ENCODE measurements at places on chromosomes 4 and X. TPM values are rescaled to one million over a fixed set of nuclear protein-coding genes. Genes with fewer than 3 reads are reported as not detected.

Gene NAAA
- total RNA-seq = 3.0 TPM

DNA sequence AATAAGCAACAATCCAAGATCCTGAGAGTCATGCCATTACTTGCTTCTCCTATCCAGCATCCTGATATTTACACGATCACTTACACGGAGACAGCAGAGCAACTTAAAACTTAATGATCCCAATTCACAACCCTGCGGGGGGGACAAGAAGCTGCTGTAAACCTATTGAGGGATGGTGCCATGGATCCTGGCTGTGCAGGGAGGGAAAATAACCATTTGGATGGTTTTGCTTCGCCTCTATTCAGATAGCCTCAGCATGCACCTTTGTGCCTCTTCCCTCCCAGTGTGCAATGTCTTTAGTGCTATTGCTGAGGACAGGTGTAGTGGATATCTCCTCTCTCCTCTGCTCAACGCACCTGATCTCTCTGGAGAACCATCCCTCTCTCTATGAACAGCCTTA lies 89.7 kb upstream of the PPARGC1A start:
- peaks cover 6% of the 10 kb centered on the region for H3K4me1 ChIP-seq
- H3K4me3 ChIP-seq = no peak overlapping the region
- no peaks in the 10 kb centered on the region for H3K36me3 ChIP-seq
- no peak for DNase-seq
- H3K27ac ChIP-seq = no peak overlapping the region

Gene HMX1
- total RNA-seq = 0.27 TPM

DNA sequence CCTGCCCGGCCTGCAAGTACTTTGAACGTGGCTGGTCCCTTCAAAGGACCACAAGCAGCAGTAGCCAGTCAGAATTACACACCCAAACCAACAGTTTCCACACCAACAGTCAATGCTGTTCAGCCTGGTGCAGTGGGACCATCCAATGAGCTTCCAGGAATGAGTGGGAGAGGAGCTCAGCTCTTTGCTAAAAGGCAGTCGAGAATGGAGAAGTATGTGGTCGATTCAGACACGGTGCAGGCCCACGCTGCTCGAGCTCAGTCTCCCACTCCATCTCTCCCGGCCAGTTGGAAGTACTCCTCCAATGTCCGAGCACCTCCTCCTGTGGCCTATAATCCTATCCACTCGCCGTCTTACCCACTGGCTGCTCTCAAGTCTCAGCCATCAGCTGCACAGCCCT lies 104.4 kb upstream of the MYOZ2 start:
- H3K36me3 ChIP-seq = peaks cover 32% of the 10 kb centered on the region
- no peak for DNase-seq
- H3K4me3 ChIP-seq = no peak overlapping the region

- no peak for DNase-seq
- H3K36me3 ChIP-seq = no peaks in the 10 kb centered on the region
- H3K4me1 ChIP-seq = no peaks in the 10 kb centered on the region
- no peaks in the 10 kb centered on the region for H3K27me3 ChIP-seq
These were observed 193.8 kb upstream of the BCOR start for GRCh38 chrX:40291553-40291952.

Measured in mesothelial cell of epicardium (in vitro differentiated cells).